Activated CD4-positive, alpha-beta T cell treated with anti-CD3 and anti-CD28 coated beads, Interleukin-2, amount 10 ng/mL, durations not matched to agents 24 days and 14 days (primary cell): ENCODE measurements at places on chromosomes 2 and 18.

- peaks cover 18% of the 10 kb centered on the region for H3K4me1 ChIP-seq
- H3K4me3 ChIP-seq: no peak overlapping the region
- no peaks in the 10 kb centered on the region for H3K27me3 ChIP-seq
- no peak overlapping the region for H3K27ac ChIP-seq
These were observed 7.2 kb upstream of the POLE4 start for GRCh38 chr2:74951211-74951754.

DNA sequence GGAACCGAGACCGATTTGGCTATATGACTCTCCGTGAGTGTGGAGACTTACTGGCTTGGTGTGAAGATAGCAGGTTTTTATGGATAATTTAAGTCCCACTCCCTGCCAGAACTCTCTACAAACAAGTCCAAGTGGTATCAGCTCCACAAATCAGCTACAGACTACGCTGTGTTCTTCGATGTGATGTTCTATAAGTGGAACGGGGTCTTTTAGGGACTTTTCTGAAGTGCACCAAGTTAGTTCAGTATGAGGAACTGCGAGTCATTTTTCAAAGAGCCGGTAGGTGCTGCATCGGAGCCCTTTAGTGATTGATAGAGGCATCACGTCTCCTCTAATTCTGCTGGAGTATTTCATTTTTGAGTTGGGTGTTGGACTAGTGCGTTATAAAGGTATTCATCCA, 107.1 kb downstream of the TSHZ1 start:
- H3K27ac ChIP-seq: no peak overlapping the region
- H3K4me3 ChIP-seq: no peak overlapping the region
- DNase-seq: no peak

- DNase-seq: no peak
- no peak overlapping the region for H3K27ac ChIP-seq
- H3K36me3 ChIP-seq: no peaks in the 10 kb centered on the region
- no peaks in the 10 kb centered on the region for H3K27me3 ChIP-seq
These were observed 40.6 kb upstream of the DSC1 start for GRCh38 chr18:31203096-31203793.

DNA sequence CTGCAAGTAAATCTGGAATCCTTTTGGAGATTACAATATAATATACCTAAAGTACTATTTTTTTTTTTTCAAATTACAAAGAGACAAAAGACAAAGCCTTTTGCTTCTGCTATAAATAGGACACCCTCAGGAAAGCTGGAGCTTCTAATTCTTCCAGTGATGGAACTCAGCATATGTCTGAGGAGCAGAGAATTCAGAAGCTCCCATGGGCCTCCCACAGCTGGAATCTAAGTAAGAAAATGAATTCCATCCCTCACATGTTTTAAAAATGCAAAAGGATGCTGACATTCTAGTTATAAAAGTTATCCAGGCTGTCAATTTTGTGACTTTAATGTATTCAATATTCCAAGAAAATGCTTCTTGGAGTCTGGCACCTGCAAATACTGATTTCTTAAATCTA, 571.3 kb upstream of the LRRTM4 start:
- no peak overlapping the region for H3K4me3 ChIP-seq
- no peak for DNase-seq
- no peaks in the 10 kb centered on the region for H3K36me3 ChIP-seq

DNA sequence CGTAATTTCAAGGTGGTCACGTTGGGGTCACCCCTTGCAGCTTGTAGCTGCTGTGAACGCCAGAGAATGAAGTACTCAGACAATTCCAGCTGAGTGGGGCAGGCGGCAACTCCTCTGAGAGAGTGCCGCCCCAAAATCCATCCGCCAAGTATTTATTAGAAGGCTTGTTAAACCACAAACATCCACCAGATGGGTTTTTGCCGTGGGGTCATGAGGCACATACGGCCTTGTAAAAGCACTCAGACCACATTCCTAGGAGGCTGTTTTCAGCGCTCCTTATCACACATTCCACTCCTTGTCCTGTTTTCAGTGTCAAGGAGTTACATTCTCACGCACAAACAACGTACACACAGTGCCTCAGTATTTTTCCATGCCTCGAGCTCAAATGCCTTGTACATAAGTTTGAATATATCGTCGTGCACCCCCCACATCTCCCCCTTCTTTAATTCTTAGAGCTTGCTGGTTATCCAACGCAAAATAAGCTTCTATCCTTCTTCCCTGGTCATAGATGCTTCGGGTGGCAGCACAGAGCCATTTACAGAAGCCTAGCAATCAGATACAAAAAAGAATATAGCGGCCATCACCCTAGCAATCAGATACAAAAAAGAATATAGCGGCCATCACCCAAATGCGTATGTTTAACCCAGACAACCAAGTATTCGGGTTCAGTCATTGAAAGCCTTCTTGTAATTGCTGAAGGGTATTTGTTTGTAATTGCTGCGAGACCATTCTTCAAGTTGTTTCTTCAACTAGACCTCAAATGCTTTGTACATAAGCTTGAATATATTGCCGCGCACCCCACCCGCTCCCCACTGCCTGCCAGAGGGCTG, 7.3 kb downstream of the ALPP start:
- DNase-seq: no peak
- H3K27ac ChIP-seq: no peak overlapping the region
- no peak overlapping the region for H3K4me3 ChIP-seq
- peaks cover 51% of the 10 kb centered on the region for H3K27me3 ChIP-seq

GRCh38 chr18:55509631-55510324, 78.2 kb downstream of the TCF4 start:
- H3K27ac ChIP-seq: no peak overlapping the region
- no peak overlapping the region for H3K4me3 ChIP-seq
- H3K4me1 ChIP-seq: peaks cover 2% of the 10 kb centered on the region
- no peaks in the 10 kb centered on the region for H3K27me3 ChIP-seq
- no peak for DNase-seq

DNA sequence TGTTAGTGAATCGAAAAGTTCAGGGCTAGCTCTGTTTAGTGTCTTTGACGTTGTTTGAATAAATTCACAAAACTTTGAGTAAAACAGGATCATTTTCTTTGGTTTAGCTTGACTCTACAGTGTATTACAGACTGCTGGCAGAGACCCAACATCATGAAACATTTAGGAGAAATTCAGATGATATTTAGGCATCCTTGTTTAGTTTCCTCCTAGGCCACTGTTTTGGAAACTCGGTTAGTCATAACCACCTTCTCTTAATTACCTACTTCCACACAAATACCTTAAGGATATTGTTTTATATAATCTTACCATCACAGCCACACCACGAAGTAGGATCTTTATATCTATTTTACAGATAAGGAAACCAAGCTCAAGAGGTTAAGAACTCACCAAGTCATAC, 7.8 kb downstream of the LIMS1 start:
- DNase-seq: no peak
- H3K27me3 ChIP-seq: no peaks in the 10 kb centered on the region
- H3K4me1 ChIP-seq: peaks cover 24% of the 10 kb centered on the region
- no peak overlapping the region for H3K27ac ChIP-seq
- peaks cover 33% of the 10 kb centered on the region for H3K36me3 ChIP-seq

DNA sequence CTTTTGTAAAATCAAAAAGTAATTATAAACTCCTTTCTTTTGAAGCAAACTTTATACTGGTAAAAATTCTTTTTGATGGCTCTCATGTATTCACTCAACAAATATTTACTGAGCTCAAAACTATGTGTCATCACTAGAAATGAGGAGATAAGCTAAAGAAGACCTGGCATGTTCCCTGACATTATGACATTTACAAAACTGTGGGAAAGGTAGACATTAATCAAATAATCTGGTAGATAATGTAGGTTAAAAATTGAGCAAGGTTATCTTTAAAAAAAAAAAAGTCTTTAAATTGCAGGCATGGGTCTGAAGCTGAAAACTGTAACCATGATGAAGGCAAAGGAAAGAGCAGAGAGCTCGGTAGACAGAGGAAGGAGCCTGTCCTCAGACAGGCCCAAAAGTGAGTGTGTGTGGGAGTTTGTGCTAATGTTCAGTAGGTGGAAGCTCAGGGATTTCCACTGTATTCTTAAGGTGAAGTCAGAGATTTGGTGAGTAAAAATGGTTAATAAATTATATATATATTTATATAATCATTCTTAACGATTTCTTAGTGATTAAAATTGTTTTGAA, 612.9 kb downstream of the LRP1B start:
- H3K4me3 ChIP-seq: no peak overlapping the region
- no peaks in the 10 kb centered on the region for H3K27me3 ChIP-seq
- no peak for DNase-seq
- no peaks in the 10 kb centered on the region for H3K36me3 ChIP-seq
- no peak overlapping the region for H3K27ac ChIP-seq
- no peaks in the 10 kb centered on the region for H3K4me1 ChIP-seq

DNA sequence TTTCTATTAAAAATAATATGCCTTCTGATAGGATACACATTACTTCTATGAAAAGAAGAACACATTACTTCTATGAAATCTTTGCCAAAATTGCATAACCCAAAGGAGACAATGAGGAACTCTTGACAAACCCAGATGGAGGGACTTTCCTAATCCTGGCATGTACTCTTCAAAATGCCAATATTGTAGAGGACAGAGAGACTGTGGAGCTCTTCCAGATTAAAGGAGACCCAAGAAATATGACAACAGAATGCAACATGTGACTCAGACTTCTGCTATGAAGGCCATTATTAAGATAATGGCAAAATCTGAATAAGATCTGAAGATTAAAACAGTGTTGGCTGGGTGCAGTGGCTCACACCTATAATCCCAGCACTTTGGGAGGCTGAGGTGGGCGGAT, 22.2 kb downstream of the SOWAHC start:
- no peak overlapping the region for H3K27ac ChIP-seq
- H3K4me3 ChIP-seq: no peak overlapping the region
- peaks cover 1% of the 10 kb centered on the region for H3K27me3 ChIP-seq
- DNase-seq: no peak
- no peaks in the 10 kb centered on the region for H3K36me3 ChIP-seq

GRCh38 chr2:126894082-126894481, 4.6 kb upstream of the TEX51 start:
- no peaks in the 10 kb centered on the region for H3K36me3 ChIP-seq
- H3K27ac ChIP-seq: no peak overlapping the region
- H3K4me1 ChIP-seq: no peaks in the 10 kb centered on the region
- DNase-seq: no peak
- H3K27me3 ChIP-seq: peaks cover 1% of the 10 kb centered on the region

- no peaks in the 10 kb centered on the region for H3K27me3 ChIP-seq
- no peak for DNase-seq
- H3K27ac ChIP-seq: no peak overlapping the region
- no peaks in the 10 kb centered on the region for H3K36me3 ChIP-seq
- no peak overlapping the region for H3K4me3 ChIP-seq
These were observed 170.8 kb downstream of the ETAA1 start for GRCh38 chr2:67567886-67568285.

GRCh38 chr18:50183556-50183955, 11.4 kb downstream of the MYO5B start:
- peaks cover 2% of the 10 kb centered on the region for H3K4me1 ChIP-seq
- peaks cover 16% of the 10 kb centered on the region for H3K27me3 ChIP-seq
- H3K36me3 ChIP-seq: no peaks in the 10 kb centered on the region
- no peak overlapping the region for H3K4me3 ChIP-seq
- no peak overlapping the region for H3K27ac ChIP-seq

GRCh38 chr2:86357392-86357963, 20.1 kb upstream of the REEP1 start:
- no peak overlapping the region for H3K27ac ChIP-seq
- no peaks in the 10 kb centered on the region for H3K4me1 ChIP-seq
- H3K4me3 ChIP-seq: no peak overlapping the region
- DNase-seq: peak; percentile 33
- peaks cover 6% of the 10 kb centered on the region for H3K27me3 ChIP-seq

- H3K4me3 ChIP-seq: no peak overlapping the region
- H3K4me1 ChIP-seq: peaks cover 17% of the 10 kb centered on the region
- H3K36me3 ChIP-seq: no peaks in the 10 kb centered on the region
- peaks cover 2% of the 10 kb centered on the region for H3K27me3 ChIP-seq
These were observed 56.5 kb upstream of the CREB1 start for GRCh38 chr2:207473049-207473930.

- H3K4me3 ChIP-seq: no peak overlapping the region
- no peaks in the 10 kb centered on the region for H3K36me3 ChIP-seq
- H3K27me3 ChIP-seq: no peaks in the 10 kb centered on the region
- no peak overlapping the region for H3K27ac ChIP-seq
These were observed 227.4 kb upstream of the CHST9 start for GRCh38 chr18:27412556-27412955.

- H3K27ac ChIP-seq: no peak overlapping the region
- no peak for DNase-seq
- H3K27me3 ChIP-seq: no peaks in the 10 kb centered on the region
- H3K36me3 ChIP-seq: peaks cover 20% of the 10 kb centered on the region
- no peaks in the 10 kb centered on the region for H3K4me1 ChIP-seq
These were observed 57.4 kb downstream of the SLC66A3 start for GRCh38 chr2:11212645-11213044.

DNA sequence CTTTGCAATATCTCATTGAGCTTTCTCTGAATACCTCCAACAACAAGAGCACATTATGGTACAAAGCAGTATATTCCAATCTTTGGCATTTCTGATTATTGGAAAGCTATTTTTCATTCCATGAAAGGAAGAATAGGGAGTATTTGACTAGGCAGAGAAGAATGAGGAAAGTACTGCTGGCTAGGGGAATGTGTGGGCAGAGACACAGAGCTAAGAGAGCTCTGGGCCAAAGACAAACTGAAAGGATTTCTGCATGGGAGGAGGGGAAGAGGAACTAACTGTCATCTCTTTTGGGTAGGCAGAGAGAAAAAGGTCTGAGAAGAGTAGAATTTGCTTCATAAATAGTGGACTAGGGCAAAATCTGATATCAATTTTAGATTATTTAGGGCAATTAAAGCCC, 150.8 kb downstream of the CCDC85A start:
- no peak overlapping the region for H3K4me3 ChIP-seq
- no peaks in the 10 kb centered on the region for H3K27me3 ChIP-seq
- no peak overlapping the region for H3K27ac ChIP-seq
- H3K36me3 ChIP-seq: no peaks in the 10 kb centered on the region
- H3K4me1 ChIP-seq: no peaks in the 10 kb centered on the region

GRCh38 chr2:215020283-215020682, 118.1 kb downstream of the ABCA12 start:
- no peaks in the 10 kb centered on the region for H3K4me1 ChIP-seq
- no peaks in the 10 kb centered on the region for H3K36me3 ChIP-seq
- no peak overlapping the region for H3K27ac ChIP-seq
- DNase-seq: no peak

GRCh38 chr2:186714611-186715010, 20.8 kb downstream of the FAM171B start:
- no peak overlapping the region for H3K4me3 ChIP-seq
- H3K27me3 ChIP-seq: peaks cover 5% of the 10 kb centered on the region
- DNase-seq: no peak
- H3K4me1 ChIP-seq: no peaks in the 10 kb centered on the region
- H3K36me3 ChIP-seq: no peaks in the 10 kb centered on the region
- H3K27ac ChIP-seq: no peak overlapping the region

- DNase-seq: no peak
- peaks cover 30% of the 10 kb centered on the region for H3K27me3 ChIP-seq
- no peak overlapping the region for H3K27ac ChIP-seq
- no peaks in the 10 kb centered on the region for H3K4me1 ChIP-seq
- no peak overlapping the region for H3K4me3 ChIP-seq
- H3K36me3 ChIP-seq: no peaks in the 10 kb centered on the region
These were observed 52.2 kb upstream of the ACKR3 start for GRCh38 chr2:236517251-236518031.

- no peaks in the 10 kb centered on the region for H3K36me3 ChIP-seq
- DNase-seq: no peak
- H3K27me3 ChIP-seq: no peaks in the 10 kb centered on the region
These were observed 191.2 kb downstream of the ANKRD30B start for GRCh38 chr18:14939141-14939540.

- no peak overlapping the region for H3K4me3 ChIP-seq
- no peak overlapping the region for H3K27ac ChIP-seq
- no peak for DNase-seq
- H3K4me1 ChIP-seq: no peaks in the 10 kb centered on the region
These were observed 88.0 kb downstream of the TPO start for GRCh38 chr2:1501038-1501851.

- DNase-seq: no peak
- peaks cover 12% of the 10 kb centered on the region for H3K36me3 ChIP-seq
- H3K4me1 ChIP-seq: peaks cover 21% of the 10 kb centered on the region
- H3K27me3 ChIP-seq: no peaks in the 10 kb centered on the region
- no peak overlapping the region for H3K4me3 ChIP-seq
These were observed 101.0 kb downstream of the FAM210A start for GRCh38 chr18:13625355-13625754.
